Activated CD4-positive, alpha-beta T cell treated with anti-CD3 and anti-CD28 coated beads for 36 hours (primary cell): ENCODE measurements at places on chromosomes 16 and 17.

DNA sequence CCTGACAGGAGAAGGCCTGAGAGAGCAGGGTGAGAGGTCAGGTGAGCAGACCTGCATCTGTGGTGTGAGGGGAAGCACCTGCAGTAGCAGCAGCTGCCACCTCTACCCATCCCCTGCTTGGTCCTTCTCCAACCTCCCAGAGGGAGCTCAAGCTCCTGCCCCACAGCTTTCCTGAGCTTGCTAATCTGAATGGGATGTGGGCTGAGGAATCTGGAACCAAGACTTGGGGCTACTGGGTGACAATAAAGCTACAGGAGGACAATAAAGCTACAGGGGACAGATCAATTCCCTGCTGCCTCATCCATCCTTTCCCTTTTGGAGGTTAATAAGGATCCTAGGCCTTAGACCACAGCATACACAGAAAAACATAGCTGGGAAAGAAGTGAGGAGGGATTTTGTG, 4.9 kb upstream of the TBX4 start:
- no peak for DNase-seq

DNA sequence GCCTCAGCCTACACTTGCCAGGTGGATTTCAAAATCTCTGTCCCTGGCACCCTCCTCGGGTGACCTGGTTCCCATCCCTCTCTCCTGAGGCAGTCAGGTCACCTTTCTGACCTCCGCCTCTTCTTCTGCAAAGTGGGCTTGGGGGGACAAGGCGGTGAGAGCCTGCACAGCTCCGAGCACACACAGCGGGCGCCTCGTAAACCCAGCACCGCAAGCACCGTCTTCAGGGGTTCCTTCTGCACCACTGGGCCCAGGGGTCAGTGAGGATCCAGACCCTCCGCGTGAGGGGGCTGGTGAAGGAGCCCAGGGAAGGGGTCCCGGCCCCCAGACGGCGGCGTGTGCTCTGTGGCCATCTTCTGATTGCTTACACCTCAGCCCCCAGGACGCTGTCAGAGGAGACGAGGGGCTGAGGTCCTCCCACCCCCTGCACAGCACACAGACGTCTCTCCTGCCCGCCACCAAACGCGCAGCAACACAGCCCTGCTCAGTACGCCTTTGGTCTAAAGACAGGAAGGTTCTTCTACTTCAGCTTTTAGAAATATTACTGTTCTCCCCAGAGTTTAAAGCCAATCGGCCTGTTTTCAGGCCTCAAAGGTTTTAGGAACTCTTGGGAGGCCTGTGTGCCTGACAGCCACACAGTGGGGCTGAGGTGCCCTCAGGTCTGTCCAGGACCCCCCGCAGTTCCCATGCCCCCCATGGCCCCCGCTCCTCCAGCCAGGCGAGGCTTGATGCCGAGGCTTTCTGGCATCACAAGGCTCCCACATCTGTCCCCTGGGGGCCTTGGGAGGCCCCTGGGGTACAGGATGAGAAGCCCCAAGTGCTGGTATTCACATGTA, 2.7 kb downstream of the CBFA2T3 start:
- no peak for DNase-seq

GRCh38 chr17:17239832-17240231, 2.9 kb upstream of the FLCN start:
- no peak for DNase-seq

DNA sequence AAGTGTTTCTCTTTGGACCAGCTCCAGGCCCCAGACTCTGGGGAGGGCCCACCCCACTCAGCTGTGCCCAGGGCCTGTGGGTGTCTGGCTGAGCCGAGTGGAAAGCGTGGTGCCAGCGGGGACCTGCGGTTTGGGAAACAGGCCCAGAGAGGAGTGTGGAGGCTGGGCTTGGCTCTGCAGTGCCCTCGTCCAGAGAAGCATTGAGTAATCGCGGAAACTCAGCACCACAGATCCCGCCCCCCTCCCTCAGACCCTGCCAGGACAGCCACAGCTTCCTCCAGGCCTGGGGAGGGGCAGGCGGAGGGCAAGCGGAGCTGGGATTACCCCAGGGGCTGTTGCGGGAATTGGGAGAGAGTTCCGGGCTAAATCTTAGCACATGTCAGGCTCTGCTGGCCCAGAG, 14.6 kb upstream of the PITPNA start:
- DNase-seq = no peak

- no peak for DNase-seq
These were observed 61.8 kb downstream of the SMG6 start for GRCh38 chr17:2241823-2242222.

- no peak for DNase-seq
These were observed 23.0 kb upstream of the RNF135 start for GRCh38 chr17:30947796-30948195.

- no peak for DNase-seq
These were observed 140.2 kb downstream of the AATF start for GRCh38 chr17:37088913-37089312.

- DNase-seq = peak; percentile 68
These were observed 577 bp upstream of the HS3ST2 start for GRCh38 chr16:22813223-22813947.

DNA sequence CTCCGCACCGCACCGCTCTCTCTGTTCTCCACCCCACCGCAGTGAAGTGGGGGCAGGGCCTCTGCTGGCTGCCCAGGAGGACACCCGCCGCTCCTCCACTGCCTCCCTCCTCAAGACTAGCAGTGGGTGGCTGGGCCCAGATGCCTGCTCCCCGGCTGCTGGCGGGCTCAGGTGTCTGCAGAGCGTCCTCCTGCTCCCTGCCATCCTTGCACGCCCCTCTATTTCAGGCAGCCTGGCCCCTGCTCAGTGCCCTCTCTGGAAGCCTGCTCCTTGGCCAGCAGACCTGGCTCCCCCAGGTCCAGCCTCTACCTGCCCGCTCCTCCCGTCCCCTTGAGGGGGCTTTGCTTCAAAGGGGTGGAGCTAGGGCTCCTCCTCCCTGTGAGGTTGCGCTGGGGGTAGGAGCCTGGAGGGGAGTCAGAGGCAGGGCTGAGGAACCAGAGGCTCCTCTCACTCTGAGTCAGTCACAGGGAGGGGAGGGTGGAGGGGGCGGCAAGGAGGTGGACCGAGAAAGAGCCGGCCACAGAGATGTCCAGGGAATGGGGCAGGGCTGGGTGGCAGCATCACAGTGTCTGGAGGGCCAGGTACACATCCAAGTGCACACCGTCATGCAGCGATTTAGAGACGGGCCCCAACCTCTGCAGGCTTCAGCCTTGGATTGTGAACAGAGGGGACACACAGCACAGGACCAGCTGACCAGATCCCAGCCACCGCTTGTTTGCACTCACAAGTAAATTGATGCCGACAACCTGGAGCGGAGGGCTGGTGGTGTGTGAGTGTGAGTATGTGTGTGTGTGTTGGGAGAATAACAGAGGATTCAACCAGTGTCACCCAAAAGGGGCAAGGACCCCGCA, 9.8 kb upstream of the TMEM92 start:
- no peak for DNase-seq

GRCh38 chr16:15493466-15494180, 59.2 kb downstream of the BMERB1 start:
- DNase-seq = no peak

DNA sequence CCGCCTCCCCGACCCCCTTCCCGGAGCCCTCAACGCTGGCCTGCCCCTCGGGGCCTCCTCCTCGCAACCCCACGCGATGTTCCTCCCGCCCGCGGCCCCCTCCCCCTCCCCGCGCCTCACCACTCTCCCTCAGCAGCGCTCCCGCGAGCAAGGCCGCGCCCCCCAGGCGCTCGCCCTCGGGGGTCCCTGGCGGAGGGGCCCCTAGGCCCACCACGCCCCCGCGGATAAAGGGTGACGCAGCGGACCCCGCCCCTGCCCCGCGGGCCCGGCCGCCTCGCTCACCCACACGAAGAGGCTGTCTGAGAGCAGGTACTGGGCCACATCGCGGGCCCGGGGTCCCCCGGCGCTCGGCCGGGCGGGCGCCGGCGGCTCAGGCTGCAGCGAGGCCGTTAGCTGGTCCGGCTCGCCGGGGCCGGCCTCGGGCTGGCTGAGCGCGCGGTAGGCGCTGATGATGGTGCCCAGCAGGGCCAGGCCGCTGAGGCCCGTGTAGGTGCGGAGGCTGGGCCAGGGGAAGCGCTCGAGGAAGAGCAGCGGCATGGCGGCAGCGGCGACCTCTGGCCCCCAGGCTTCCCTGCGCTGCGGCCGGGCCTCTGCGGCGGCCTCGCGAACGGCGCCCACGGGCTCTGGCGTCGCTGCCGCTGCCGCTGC, 430 bp downstream of the AMFR start:
- DNase-seq = peak; percentile 52

- no peak for DNase-seq
These were observed 8.9 kb downstream of the COPZ2 start for GRCh38 chr17:48028736-48029135.

GRCh38 chr16:54048586-54049495, 237.7 kb downstream of the IRX3 start:
- DNase-seq = no peak

- DNase-seq = no peak
These were observed 16.6 kb downstream of the KIAA0753 start for GRCh38 chr17:6623941-6624340.

GRCh38 chr17:82600731-82601446, 47.4 kb downstream of the WDR45B start:
- DNase-seq = no peak
